Motor neuron (in vitro differentiated cells): ENCODE measurements at places on chromosomes 7 and 10.

GRCh38 chr7:141415999-141416398 lies 135.2 kb upstream of the AGK start:
- no peak for ATAC-seq

- ATAC-seq: no peak
Observed at GRCh38 chr7:156194813-156195212, 382.6 kb upstream of the SHH start.

DNA sequence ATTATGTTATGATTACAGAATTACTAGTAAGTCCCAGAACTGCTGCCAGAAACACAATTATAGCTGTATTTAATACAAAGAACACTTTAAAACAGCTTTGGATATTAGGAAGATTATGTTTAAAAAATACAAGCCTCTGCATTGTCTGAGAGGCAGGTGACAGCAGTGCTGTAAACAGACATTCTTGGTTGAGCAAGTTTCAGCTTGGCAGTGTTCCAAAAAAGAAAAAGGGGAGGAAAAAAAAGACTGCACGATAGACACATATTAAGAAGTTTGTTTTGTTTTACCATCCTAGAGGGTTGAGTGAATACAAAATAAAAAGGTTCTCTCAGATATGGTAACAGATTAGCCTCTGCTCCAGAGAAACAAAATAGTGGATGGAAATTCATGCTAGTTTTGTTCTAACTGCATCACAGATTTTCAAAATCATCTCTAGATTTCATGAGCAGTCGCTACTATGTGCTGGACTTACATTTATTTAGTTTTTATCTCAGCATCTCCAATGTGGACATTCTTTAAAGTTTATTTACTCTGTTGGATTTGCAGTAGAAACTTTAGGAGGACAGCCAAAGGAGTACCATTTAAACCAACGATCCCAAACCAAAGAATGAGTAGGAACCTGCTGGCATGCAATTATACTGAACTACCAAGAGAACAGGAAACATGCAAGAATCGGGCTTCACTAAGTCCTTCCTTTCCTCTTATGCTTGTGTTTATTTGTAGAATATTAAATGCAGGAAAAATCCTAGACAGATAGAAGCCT lies 9.0 kb downstream of the FAM204A start:
- ATAC-seq: no peak

- no peak for ATAC-seq
Observed at GRCh38 chr7:151132461-151133205, 34.9 kb downstream of the GBX1 start.

GRCh38 chr7:99253369-99253768 lies 19.3 kb upstream of the MYH16 start:
- ATAC-seq: no peak

DNA sequence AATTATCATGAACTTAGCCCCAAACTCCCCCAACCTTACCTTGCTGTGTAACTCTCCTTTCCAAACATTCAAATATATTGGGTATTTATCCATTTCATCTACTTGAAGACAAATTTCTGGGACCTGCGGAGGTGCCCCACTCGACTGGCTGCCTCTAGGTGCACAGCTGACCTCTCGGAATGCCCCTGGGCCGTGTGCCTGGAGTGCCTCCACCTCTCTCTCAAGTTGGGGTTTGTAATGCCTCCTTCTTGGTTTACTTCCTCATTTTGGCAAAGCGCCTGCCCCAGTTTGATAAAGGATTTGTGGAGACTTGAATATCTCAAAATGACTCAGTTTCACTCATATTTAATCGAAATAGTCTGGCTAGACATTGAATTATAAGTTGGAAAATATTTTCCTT lies 16.6 kb downstream of the ZNF777 start:
- no peak for ATAC-seq

- ATAC-seq: no peak
Observed at GRCh38 chr7:147472556-147472955, 1118.0 kb upstream of the C7orf33 start.

DNA sequence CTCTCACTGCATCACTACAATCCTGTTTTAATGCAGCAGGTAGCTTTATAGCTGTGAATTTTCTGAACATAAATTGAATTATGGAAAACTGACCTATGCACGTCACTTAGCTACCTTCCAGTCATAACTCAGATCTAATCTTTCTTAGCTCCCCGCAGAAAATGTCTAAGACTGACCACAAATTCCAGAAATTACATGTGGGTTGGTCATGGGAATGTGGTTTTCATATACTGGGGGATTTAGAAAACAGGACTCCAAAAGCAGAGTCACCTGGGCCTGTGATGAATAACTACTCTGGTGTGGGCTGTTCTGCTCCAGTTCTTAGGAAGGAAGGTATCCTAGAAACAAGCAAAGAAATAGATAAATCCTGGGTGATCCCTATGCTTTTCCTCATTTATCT lies 178.4 kb upstream of the LRRTM3 start:
- no peak for ATAC-seq

GRCh38 chr7:2017481-2017891 lies 215.3 kb downstream of the MAD1L1 start:
- ATAC-seq: no peak

DNA sequence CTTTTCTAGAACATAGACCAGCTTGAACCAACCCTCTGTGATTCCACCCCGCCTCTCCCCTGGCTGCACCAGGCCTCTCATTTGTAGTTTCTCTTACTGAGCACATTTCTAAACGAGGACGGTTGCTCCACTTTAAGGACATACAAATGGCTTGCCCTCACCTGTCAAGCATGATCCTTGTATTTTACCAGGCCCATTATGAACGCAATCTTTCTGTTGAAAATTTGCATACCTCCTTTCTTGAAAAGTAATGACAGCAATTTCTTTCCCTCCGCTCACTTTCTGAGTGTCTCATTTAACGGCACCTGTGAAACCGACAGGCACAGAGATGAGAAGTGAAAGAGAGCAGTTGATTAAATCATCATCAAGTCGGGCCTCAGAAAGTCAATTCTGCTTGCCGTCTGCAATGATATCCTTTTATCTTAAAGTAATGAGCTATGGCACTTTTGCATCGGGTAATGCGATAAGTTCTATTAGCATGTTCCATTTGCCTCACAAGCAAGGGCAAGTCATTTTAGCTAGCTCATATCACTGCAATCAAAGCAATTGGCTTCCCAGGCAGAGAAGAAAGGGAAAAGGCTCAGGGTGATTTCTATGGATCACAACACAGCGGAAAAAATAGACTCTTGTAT lies 705.6 kb upstream of the GALNT17 start:
- ATAC-seq: no peak

DNA sequence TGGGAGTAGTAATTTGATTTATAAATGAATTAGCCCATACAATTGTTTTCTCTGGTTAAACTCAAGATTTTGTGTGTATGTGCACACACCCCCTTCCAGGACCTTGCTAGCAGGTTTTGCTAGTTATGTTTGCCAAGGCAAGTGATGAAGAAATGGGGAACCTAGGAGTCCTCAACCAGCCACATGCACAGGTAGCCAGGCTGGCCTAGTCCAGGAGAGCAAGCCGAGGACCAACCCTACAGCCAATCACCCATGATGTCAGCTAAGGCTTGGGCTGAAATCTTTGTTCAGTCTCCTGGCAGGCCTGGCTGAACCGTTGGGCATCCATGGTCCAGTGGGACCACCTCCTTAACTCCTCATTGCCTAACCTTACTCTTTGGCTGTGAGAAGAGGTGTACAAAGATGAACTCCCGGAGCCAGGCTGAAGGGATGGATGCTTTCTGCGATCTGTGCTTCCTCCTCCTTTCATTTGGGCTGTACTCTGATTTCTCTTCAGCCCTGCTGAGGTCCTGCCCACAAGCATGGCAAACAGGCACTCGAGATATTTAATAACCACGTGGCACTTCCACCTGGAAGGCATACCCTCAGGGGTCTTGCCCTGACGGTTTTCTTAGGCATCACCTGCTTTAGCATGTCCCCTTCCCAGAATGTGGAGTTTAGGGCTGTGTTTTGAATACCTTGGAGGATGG lies 22.1 kb downstream of the HNRNPA2B1 start:
- no peak for ATAC-seq

GRCh38 chr10:72334825-72335393 lies 19.8 kb downstream of the DNAJB12 start:
- peak; percentile 33 for ATAC-seq

GRCh38 chr7:141328290-141328689 lies 222.9 kb upstream of the AGK start:
- no peak for ATAC-seq

DNA sequence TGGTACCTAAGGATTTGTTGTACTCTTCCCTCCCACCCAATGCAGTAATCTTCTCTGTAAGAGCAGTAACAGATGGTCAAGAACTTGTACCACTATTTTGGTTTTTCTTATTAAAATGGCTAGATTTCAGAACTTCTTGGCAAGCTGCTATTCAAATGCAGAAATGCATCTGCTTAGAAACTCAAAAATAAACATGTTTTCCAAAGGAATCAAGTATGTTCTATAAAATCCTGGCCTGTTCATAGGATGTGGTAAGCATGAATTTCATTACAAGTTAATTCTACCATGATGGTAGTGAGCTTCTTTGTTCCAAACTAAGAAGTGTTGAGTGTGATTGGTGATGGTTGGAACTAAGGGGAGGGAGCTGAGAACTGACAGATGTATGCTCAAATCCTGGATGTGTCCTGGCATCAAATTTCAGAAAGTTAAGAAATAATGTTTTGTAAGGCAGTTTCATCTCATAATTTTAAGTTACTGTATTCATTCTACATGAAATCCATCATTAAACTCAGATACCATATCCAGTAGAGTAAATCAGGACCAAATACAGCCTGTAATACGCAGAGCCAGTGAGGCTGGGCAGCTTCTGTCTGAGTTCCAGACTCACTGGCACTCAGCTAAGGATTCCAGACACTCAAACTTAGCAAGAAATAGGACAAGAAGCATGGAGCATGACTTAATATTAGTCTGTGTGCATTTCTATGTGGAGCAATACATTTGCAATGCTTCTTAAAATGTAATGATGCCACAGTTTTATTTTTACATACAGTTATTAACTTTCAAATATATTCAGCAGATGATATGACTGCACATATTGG lies 119.6 kb downstream of the TES start:
- ATAC-seq: no peak

- no peak for ATAC-seq
Observed at GRCh38 chr7:73909996-73910395, 49.0 kb downstream of the TMEM270 start.

DNA sequence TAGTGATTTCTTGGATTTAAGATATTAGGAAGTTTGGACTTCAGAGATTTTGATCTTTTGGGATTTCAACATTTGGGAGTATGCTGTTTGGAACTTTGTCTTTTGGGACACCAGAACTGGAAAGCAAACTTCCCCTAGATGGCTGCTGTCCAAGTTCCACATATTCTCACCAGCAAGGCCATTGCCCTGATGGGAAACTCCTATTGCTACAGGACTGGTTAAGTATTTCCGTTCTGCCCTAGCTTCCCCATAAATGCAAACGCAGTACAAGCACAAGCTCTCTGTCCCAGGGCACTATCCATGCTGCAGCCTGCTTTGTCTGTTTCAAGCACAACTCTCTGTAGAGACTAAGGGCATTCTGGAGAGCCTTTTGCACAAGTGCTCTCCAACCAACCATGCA lies 79.3 kb upstream of the SLC25A13 start:
- no peak for ATAC-seq

DNA sequence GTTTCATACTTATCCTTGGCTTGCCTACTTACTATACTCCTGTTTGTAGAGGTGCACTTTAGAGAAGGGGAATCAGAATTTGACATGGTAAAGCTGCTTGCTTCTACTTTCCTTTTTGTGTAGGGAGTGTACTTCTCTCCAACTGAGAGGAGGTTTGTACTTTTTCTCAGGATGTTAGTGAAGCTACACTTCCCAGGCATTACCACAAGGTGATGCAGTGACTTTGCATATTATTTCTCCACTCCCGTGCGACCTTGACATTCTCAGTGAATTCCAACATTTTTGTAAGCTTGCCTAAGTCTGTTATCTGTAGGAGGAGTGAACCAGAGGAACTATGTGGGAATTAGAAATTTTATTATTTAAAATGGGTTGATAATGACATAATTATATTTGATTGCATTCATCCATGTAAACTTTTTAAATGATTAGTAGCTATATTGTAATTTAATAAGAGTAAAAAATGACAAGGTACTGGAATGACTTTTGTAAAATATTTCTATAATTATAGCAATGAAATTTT lies 5.2 kb downstream of the TAX1BP1 start:
- peak; percentile 21 for ATAC-seq

GRCh38 chr7:96151889-96152288 lies 170.0 kb downstream of the SLC25A13 start:
- no peak for ATAC-seq

GRCh38 chr7:111752022-111752582 lies 189.8 kb upstream of the IMMP2L start:
- no peak for ATAC-seq

DNA sequence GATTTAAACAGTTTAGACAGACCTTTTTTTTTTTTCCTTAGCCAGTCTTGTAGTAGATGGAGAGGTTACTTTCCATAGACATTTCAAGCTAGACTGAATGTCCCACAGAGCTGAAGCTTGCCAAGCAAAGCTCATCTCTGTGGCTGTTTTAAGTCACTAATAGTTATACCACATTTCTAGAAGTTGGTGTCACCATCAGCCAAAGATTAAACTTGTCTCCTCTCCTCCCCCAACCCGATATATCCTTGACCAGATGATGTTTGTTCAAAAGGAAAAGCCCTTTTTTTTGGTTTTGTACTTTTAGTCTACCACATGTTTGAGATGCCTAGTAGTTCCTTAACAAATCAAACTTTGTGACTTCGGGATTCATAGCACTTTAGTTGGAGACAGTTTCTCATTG lies 66.1 kb downstream of the ADD3 start:
- ATAC-seq: no peak

DNA sequence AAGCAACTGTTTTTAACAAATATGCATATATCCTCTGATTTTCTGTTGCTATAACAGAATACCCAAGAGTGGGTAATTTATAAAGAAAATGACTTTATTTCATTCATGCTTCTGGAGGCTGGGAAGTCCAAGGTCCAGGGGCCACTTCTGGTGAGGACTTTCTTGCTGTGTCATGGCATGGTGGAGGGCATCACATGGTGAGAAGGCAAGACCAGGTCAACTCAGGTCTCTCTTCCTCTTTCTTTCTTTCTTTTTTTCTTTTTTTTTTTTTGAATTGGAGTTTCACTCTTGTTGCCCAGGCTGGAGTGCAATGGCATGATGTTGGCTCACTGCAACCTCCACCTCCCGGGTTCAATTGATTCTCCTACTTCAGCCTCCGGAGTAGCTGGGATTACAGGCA lies 303.0 kb upstream of the C7orf33 start:
- ATAC-seq: no peak

- no peak for ATAC-seq
Observed at GRCh38 chr10:5958077-5958476, 19.3 kb downstream of the IL15RA start.
